ENCODE measurements at places on chromosomes 1 and 21.

DNA sequence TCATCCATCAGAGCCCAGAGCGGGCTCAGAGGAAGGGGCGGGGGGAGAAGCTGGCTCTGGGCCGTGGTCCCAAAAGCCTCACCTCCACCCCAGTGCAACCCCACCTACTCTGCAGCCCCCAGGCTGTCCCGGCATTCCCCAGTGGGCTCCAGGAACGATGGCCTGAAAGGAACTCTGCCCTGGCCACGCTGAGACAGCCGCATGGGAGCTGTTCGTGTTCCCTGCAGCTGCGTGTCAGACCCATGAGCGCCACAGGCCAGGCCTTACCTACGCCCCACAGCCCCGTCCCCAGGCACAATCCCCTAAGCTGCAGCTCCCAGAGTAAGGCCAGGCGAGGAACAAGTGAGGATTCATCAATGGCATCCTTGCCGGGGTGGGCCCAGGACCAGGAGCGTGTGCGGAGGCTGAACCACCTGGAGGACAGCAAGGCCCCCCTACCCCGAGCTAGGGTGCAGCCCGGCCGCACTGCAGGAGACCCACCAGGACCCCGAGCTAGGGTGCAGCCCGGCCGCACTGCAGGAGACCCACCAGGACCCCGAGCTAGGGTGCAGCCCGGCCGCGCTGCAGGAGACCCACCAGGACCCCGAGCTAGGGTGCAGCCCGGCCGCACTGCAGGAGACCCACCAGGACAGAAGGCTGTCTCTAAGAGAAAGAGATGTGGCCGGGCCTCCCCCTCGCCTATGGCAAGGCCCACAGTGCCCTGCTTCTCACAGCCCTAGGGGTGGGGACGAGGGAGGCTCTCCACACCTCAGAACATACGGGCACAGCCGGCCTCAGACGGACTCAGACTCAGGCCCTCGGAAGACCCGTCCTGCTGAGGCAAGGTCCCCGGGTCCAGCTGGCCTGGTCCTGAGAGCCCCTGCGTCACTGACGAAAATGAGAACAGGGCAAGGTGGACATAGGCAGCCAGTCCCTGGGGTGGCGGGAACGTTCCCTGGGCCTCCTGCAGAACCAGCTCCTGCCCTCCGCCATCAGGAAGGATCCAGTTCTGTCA is 26.5 kb upstream of the ARHGEF16 start:
- no peak for DNase-seq

- peak; percentile 53 for DNase-seq
Observed at GRCh38 chr1:157490467-157491165, 61.7 kb downstream of the FCRL5 start.

DNA sequence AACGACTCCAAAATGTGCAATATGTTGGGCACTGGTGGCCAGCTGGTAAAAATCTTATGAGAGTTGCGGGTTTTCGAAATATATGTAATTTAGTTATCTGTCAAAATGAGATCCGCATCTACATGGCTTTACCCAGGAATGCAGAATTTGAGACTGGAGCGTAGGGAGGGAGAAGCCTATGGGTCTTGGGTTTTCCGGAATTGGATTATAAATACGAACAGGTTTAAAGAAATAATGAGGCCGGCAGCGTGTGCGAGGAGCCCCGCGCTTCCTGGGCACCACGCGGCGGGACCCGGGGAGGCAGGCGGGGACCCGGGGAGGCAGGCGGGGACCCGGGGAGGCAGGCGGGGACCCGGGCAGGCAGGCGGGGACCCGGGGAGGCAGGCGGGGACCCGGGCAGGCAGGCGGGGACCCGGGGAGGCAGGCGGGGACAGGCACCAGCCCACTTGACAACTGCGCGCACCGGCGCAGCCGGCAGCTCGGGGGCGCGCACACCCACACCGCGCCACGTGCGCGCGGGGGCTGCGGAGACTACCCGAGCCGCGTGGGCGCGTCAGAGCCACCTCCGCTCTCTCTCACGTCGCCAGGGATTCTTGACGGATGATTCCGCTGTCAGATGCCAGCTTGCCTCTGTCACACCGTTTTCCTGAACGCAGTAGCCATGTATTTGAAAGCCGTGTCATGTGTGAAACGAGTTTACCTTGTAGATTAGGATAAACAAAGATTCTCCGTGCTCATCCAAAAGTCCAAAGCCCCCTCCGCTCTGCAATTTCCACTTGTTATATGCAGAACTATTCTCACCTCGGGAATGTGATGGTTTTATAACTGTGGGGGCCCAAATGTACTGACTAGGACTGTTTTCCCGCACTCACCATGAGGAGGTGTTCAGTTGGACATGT is 54.3 kb upstream of the HNRNPU start:
- DNase-seq = peak; percentile 64

- DNase-seq = no peak
Observed at GRCh38 chr1:39895731-39896480, 5.8 kb downstream of the MYCL start.

DNA sequence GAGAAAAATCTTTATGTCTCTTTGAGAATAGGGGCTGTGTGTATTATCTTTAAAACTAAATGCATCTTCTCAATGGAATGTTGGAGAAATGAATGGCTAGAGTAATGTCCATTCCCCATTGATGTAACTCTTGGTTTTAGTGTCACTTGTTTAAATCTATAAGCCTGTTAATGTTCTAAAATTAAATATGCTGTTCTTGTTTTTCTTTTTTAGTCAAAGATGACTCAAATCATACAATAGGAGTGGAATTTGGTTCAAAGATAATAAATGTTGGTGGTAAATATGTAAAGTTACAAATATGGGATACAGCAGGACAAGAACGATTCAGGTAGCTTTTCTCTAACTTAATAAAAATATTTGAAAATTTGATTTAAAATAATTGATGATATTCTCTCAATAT is 17.6 kb downstream of the RAB4A start:
- DNase-seq = no peak

GRCh38 chr1:2867861-2868260 is 66.4 kb upstream of the TTC34 start:
- DNase-seq = no peak

GRCh38 chr1:214002472-214002871 is 14.7 kb downstream of the PROX1 start:
- no peak for DNase-seq

DNA sequence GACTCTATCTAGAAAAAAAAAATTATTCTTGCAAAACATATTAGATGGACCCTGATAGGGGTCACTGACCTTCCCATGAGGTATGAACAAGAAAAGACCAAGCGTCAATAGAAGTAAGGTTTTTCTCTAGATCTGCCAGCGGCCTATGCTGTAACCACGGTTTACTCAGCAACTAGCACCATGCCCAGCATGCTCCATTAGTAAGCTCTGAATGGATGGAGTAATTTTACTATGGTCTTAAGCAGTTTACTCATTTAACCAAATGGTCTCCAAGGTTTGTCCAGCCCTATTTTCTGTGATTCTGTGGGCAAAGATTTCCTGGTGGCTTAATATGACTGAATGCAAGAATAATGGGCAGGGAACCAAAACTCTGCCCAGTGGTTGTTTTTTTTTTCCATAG is 113.9 kb downstream of the ADSS2 start:
- no peak for DNase-seq

DNA sequence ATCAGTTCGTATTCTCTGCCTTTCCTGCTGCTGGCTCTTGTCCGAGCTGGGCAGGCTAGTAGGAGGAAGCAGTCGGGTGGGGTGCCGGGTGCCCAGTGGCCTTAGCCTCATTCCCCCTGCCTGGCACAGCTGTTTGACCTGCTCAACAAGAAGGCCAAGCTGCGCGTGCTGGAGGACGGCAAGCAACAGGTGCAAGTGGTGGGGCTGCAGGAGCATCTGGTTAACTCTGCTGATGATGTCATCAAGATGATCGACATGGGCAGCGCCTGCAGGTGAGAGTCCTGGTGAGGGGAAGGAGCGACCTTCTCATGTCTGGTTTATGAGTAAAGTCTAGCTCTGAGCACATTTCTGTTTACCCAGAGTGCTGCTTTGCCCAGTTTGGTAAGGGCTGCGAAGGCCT is 16.3 kb upstream of the RPS8 start:
- no peak for DNase-seq

DNA sequence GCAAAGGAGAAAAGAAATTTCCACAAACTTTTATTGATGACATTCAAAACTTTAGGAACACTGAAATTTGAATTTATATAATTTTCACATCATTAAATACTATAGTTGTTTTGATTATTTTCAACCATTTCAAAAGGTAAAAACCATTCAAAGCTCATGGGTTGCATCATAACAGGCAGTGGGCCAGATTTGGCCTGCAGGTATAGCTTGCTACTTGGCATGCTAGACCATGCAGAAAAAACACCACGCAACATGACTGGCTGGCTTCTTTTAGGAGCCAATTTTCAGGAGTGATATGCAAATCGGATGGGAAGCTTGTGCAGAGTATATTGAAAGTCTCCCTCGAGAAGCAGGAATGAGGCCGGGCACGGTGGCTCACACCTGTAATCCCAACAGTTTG is 144.8 kb downstream of the GLUL start:
- no peak for DNase-seq

DNA sequence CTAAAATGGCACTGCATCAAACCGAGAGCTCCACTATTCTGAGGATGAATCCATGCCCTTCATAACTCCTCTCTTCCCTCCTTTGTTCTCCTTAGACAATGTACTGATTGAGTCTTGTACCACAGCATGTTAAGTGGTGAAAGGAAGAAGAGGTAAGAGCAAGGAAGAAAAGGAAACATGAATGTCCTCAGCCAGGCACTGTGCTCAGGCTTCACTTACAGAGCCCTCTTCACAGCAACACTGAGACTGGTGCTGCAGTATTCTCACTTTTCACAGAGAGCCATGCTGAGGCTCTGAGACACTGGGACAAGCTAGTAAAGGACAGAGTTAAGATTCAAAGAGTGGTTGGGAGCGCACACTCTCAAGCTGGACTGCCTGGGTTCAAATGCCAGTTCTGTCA is 143.5 kb downstream of the AKT3 start:
- DNase-seq = no peak

DNA sequence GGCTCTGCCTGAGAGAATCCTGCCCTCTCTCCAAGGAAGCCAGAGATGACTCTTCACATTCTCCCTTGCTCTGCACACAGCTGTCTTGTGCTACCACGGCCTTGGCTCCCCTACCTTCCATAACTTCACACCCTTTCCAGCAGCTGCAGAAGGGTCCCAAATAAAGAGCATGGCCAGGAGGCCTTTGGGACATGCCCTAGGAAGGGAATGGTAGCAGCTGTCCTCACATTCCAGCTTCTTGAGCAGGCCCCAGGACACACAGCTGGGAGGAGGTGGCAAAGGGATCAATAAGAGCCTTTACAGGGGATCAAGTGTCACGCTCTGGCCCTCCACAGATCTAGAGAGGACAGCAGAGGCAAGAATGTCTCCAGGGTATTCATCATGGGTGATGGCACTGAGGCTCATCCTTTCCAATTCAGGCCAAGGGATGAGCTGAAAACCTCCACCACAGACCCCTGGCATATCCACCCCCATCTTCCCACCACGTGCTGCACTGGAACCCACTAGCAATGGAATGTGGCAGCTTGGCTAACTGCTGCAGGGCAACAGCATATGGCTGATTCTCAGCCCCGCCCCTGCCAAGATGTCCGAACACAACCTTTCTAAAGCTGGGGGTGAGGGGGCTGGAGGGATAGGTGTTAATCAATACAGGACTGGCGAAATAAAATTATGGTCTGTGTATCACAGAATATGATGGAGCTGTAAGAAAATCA is 17.8 kb upstream of the RAB29 start:
- DNase-seq = no peak

DNA sequence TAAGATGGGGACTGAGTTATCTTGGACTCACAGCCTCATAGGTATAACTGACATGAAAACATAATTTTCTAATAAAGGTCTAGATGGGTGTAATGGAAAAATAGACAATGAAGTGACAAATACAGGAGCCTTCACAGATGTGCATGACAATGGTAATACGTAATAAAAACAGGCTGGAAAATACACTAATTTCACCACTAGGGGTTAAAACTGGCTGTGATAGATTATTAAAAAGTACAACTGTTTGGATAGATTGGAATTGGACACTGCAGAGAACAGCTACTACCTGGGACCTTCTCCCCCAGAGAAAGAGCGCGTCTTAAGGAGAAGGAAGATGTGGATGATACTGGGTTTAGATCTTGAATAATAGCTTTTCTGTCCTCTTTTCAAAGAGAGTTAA is 9.8 kb downstream of the KAZN start:
- no peak for DNase-seq

DNA sequence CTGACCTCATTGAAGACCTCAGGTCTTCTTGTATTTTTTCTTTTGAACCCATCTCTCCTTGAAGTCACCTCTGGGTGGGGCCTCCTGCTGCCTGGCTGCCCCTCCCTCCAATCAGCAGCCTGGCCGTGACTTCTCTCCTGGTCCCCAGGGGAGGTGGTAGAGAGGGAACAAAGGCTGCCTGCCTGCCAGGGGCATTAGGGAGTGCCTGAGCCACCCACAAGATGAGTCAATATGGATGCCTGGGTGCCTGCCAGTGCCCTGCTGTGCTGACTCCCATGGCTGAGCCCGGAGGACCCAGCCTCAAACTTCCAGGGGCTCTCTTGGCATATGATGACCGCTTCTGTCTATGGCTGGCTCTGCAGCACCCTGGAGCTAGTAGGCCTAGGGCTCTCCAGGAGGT is 5.3 kb upstream of the CDCP2 start:
- DNase-seq = no peak

- DNase-seq = no peak
Observed at GRCh38 chr1:40096646-40096976, 441 bp downstream of the PPT1 start.

- DNase-seq = no peak
Observed at GRCh38 chr1:69940816-69941215, 264.6 kb downstream of the LRRC40 start.

DNA sequence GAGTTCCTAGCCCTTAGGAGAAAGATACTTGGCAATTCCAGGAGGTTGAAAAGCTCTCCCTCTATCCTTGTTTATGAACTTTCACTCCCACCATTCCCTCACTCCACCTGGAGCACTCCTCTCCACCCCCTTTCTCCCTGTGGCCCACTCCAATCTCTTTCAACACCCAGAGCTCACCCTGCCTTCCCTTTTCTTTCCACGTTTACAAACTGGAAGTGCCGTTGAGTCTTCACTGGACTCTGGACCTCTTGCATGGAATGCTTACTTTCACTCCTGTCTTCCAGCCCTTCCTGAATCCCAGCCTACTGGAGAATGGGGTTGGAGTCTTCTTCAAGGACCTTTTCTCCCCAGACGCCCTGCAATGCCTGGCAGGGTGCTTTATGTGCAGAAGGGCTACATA is 198.5 kb downstream of the RHOU start:
- DNase-seq = no peak

- DNase-seq = no peak
Observed at GRCh38 chr1:243391355-243391754, 135.5 kb downstream of the SDCCAG8 start.

DNA sequence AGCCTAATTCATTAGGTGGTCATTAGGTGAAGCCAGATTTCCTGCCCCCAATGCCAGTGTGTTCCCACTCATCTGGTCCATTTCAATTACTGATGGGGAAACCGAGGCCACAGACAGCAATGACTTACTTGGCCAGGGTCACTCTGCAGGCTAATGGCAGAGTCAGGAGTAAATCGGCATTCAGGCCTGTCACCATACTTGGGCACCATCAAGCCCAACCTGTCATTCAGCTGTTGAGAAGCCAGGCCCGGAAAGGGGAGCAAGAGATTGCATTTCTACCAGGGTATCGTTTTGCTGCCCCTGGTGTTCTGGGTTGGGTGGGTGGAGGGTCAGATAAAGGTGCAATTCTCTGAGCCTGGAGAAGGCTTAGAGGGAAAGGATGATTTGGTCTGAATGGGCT is 8.0 kb upstream of the TMEM61 start:
- no peak for DNase-seq

Measured in stimulated activated CD4-positive, alpha-beta T cell treated with anti-CD3 and anti-CD28 coated beads, Interleukin-12 subunit alpha, Interleukin-12 subunit beta, amount 100 ng/mL, for 4 hours (primary cell).